ENCODE measurements at places on chromosomes 2 and 18.

DNA sequence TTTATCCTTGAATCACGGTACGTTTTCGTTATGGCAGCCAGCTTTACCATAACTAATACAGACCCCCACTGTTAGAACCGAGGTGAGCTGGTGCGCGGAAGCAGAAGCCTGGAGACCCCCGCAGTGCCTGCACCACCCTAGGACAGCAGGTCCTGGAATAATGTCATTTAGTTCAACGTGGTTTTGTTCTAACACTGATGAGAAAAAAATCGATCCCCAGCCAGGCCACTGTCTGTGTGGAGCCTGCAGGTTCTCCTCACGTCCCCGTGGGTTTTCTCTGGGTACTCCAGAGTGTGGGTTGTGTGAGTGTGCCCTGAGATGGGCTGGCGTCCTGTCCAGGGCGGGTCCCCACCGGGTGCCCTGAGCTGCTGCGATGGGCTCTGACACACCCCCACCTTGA lies 69.9 kb upstream of the ST3GAL5 start:
- no peak for DNase-seq

- DNase-seq, result no peak
Measured at GRCh38 chr2:10370895-10371294, 68.2 kb downstream of the HPCAL1 start.

GRCh38 chr2:101466426-101466825 lies 8.5 kb downstream of the RFX8 start:
- DNase-seq, result no peak

GRCh38 chr2:187580462-187581124 lies 26.4 kb upstream of the TFPI start:
- peak; percentile 23 for DNase-seq

DNA sequence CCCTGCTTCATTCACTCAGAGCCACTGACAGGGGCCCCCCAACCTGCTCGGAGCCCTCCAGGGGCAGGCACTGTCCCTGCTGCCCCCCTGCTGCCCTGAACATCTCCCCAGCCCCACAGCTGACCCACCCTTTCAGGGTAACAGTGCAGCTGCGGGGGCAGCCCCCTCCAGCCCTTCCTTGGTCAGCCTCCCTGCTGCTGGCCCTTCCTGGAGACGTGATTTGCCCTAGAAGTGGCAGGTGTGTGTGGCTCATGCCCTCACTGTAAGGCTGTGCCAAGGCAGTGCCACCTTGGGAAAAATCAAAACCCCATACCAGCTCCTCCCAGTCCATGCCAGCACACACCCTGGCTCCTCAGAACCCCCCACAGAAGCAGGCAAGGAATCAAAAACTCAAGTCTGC lies 184.2 kb upstream of the HDAC4 start:
- no peak for DNase-seq

DNA sequence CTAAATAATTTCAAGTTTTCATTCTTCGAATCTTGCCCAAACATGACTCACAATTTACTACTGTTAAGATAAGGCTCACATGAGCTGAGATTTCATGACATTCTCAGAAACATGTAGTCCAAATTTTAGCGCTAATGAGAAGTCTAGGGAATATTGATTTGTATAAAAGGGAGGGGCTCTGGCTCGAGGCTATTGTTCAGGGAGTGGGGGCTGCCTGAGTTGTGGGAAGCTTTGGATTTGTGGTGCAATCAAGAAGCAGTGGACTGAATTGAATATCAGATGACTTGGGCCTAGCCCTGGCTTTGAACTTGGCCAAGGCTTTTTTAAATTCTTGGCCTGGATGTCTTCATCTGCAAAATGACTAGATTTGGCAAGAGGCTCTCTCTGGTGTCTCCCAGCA lies 674.9 kb upstream of the FANCL start:
- no peak for DNase-seq

DNA sequence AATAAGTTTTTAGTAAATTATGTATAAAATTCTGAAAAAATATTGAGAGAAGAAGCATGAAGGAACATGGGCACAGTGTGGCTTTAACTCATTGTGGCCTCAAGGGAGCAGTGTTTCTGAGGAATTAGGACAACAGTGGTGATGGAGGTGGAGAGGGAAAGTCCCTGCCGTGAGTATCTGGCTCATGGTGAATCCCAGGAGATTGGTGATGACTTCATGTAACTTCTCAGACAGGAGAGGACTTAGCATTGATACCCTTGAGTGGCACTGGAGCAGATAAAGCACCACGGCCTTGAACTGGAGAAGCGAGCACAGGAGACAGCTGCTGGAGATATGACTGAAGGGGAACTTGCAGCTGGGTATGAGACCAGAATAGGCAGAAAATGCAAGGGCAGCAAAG lies 35.0 kb upstream of the LRP1B start:
- peak; percentile 39 for DNase-seq

GRCh38 chr2:171334171-171334570 lies 99.6 kb downstream of the METTL8 start:
- DNase-seq, result no peak

DNA sequence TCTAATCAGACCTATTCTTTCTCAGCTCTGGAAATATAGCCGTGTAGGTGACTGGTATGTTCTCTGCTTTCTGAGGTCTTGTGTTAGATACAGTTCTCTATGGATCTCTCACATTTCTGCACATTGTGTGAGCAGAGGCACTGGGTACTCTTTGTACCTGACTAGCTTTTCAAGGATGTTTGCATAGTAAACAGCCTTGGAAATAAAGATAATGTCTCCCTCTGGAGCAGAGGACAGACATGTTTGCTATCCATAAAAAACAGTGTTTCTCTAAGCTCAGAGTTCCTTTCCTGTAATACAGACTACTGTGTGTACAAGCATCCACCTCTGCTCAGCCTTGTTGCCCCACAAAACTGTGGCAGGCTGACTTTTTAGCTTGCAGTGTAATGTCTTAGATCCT lies 279.2 kb downstream of the CTNNA2 start:
- DNase-seq, result no peak

- DNase-seq, result no peak
Measured at GRCh38 chr2:69483024-69483423, 45.8 kb upstream of the NFU1 start.

GRCh38 chr2:144998435-144998834 lies 478.5 kb upstream of the ZEB2 start:
- DNase-seq, result no peak

DNA sequence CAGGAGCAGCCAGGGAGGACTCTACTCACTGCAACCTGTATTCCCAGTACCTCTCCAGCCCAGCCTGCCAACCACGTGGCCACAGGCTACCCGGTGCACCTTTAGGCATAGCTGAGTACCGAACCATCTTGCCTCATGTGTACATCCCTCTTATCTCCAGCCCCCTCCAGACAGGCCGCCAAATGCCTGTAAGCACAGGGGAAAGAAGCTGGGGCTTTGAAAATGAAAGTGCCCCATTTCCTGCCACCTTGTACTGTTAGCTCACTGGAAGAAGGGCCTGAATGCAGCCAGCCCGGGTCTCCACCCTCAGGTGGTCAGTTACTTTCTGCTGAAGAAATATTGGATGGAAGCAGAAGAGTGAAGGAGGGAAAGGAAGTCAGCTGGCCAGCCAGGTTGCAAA lies 27.2 kb upstream of the RFX8 start:
- no peak for DNase-seq

GRCh38 chr18:73797419-73797818 lies 350.2 kb downstream of the FBXO15 start:
- no peak for DNase-seq

DNA sequence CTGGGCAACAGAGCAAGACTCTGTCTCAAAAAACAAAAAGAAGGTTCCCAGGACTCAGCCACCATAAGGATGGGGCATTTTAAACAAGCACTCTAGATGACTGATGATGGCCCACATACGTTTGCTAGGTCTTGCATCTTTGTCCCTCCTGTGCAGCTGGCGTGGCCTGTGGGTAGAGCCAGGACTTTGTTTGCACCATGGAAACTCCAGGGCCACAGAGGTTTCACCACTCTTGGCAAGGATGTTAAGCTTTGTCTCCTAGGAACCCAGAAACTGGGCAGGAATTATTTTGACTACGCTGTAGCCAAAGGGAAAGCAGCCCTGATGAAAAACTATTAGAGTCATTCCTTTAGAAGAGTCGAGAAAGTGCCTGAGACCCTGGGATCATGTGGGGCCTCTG lies 75.3 kb upstream of the STPG4 start:
- DNase-seq, result no peak

DNA sequence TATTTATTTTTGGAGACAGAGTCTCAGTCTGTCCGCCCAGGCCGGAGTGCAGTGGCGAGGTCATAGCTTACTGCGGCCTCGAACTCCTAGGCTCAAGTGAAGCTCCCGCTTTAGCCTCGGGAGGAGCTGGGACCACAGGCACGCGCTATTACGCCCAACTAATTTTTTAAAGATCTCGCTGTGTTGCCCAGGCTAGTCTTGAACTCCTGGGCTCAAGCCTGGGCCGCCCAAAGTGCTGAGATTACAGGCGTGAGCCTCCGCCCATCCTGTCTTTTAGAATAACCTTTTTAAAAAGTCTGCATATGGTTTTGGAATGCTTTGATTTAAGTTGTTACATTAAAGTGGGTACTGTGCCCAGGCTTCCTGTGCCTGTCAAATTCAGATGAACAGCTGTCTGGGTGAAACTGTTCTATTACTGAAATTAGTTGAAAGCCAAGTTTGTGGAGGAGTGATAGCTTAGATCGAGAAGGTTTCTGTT lies 944 bp downstream of the RAB3GAP1 start:
- no peak for DNase-seq

- no peak for DNase-seq
Measured at GRCh38 chr2:191151331-191151730, 537 bp upstream of the STAT4 start.

DNA sequence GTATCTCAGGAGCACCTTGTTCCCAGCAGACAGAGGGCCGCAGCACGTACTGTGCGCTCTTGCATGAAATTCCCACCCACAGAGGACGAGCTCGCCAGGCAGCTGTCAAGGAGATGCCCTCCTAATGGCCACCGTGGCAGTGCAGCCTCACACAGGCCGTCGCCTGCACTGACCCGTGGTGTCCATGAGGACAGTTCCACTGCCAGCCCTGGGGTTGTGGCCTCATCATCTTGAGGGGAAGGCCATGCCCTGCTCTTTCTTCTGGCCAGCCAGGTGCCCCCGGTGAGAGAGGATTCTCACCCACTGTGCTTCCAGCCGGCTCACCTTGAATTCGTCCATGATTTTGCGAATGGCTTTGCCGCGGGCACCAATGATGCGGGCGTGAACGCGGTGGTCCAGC lies 42.0 kb downstream of the ANO7 start:
- DNase-seq, result no peak

DNA sequence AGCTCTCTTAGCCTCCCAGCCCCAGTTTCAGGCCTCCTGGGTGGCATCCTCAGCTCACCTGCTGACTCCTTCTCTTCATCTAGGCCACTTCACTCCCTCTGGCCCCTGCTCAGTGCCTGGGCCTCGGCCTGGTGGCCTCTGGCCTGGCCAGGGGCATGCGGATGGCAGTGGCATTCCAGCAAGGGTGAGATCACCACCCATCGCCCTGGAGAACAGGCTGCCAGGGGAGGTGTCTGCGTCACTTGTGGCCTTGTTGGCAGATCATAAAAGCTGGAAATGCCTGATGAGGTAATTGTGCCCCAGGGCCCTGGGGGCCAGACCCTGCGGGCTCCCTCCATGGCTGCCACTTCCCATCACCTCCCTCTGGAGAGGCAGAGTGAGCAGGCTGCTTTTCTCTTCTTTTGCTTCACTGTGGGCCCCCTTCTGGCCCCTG lies 72.5 kb upstream of the SMAD2 start:
- no peak for DNase-seq

DNA sequence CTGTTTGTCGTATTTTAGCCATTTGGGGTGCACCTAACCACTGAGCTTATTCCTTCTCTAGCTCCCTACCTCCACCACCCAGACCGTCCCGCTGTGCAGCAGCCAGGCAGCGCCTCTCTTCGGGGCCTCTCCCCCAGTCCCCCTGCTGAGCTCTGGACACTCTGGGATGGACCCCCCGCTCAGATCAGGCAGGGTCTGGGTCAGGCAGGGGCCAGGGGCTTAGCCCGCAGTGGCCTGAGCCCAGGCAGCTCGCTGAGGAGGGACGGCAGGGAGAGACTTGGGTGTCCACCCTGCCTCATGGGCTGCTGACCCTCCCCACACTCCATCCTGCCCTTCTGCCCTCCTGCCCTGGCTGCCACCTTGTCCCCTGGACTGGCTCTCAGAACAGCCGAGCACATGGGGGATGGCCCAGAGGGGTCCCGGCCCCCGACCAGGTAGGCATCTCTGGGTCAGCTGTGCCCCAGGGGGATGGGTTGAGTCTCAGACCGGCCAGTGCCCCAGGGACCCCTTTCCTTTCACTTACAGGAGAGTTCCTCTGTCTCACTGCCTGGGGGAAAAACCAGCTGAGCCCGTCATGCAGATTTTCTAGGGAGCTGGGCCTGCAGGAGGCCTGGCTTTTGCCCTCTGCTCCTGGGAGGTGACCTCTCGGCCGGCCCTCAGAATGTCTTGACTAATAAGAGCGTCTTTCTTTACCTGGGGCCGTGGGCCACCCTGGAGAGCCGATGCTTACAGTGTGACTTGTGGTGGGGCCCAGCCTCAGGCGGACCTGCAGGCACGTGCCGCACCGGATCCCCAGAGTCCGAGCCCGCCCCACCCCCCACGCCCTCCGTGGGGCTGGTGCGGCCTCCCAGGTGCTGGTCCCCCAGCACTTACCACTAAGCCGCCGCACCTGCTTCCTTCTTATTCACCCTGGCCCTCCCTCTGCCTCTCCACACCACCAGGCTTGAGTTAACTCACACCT lies 22.8 kb upstream of the PXDN start:
- no peak for DNase-seq

- DNase-seq, result no peak
Measured at GRCh38 chr2:170425281-170425751, 247.4 kb downstream of the MYO3B start.

DNA sequence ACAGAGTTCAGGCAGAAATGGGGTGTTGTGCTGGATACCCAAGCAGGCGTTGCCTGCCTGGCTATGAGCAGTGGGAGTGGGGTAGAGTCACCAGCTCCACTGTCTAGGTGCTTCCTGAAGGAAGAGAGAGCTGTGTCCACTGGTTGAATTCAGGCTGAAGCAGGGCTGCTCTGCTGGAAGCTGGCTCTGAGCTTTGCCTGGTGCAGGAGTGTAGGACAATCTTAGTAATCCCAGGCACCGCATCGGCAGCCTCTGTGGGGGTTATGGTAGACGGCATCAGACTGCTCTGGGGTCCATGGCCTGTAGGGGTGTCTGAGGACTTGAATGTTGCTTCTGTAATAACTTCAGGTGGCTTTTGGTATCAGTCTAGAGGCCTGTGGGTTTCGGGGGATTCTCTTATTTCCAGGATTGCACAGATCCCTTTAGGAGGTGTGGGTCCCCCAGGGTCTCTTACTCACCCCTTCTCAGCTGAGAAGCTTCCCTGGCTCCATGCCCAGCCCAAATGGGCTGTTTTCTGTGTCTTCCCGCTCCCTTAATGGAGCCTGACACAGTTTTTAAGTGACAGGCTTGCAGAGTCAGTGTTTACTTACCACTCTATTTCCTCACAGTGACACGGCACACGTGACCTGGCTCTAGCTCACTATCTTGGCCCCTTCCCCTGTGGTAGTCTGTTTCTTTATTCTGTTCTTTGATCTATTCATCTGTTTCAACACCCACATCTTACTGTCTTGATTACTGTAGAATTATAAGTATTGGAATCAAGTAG lies 644.3 kb downstream of the CBLN2 start:
- no peak for DNase-seq

All from iPS-NIHi11 (cell line).